ENCODE measurements at places on chromosomes 12 and 14. TPM values are rescaled to one million over a fixed set of nuclear protein-coding genes. Genes with fewer than 3 reads are reported as not detected.

GRCh38 chr12:67802731-67803130, 154.2 kb downstream of the DYRK2 start:
- DNase-seq, result no peak

- DNase-seq, result no peak
Measured at GRCh38 chr12:82671673-82672195, 15.0 kb upstream of the TMTC2 start.

DNA sequence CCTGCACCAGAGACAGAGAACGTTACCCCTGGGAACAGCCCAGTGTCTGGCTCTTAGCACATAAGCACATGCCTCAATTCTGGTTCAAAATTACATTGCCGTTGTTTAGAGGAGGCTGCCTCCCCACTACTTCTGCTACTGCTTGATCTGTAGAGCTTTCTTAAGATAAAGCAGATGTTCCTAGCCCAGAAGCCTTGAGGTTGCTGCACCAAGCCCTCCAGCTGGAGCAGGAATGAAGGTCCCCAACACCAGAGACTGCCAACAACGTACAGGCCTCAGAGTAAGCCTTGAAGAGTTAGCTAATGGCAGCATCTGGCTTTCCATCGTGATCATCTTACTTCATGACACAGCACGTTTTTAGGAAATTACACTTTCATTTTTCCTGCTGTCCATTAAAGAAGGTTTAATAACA, 34.7 kb upstream of the AMIGO2 start:
- no peak for DNase-seq

DNA sequence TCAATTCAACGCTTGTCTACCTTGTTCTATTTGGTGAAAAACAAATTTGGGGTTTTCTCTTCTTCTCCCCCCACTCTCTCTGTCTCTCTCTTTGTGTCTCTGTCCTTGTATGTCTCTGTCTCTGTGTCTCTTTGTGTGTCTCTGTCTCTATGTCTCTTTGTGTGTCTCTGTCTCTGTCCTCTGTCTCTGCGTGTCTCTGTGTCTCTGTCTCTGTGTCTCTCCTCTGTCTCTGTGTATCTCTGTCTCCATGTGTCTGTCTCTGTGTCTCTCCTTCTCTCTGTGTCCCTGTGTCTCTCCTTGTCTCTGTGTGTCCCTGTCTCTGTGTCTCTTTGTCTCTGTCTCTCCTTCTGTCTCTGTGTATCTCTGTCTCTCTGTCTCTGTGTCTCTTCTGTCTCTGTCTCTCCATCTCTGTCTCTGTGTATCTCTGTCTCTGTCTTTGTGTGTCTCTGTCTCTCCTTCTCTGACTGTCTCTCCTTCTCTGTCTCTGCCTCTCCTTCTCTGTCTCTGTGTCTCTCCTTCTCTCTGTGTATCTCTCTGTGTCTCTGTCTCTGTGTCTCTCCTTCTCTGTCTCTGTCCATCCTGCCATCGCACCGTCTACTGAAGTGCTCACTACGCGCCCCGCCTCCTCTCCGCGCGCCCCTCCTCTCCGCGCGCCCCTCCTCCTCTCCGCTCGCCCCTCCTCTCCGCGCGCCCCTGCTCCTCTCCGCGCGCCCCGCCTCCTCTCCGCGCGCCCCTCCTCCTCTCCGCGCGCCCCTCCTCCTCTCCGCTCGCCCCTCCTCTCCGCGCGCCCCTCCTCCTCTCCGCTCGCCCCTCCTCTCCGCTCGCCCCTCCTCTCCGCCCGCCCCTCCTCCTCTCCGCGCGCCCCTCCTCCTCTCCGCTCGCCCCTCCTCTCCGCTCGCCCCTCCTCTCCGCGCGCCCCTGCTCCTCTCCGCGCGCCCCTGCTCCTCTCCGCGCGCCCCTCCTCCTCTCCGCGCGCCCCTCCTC, 12.8 kb downstream of the LRCOL1 start:
- peak; percentile 44 for DNase-seq

- peak; percentile 47 for DNase-seq
Measured at GRCh38 chr12:54658306-54659264, 10.4 kb upstream of the DCD start.

- no peak for DNase-seq
Measured at GRCh38 chr14:64680714-64681065, 23.5 kb upstream of the PLEKHG3 start.

- no peak for DNase-seq
Measured at GRCh38 chr14:50835280-50835679, 4.3 kb upstream of the NIN start.

DNA sequence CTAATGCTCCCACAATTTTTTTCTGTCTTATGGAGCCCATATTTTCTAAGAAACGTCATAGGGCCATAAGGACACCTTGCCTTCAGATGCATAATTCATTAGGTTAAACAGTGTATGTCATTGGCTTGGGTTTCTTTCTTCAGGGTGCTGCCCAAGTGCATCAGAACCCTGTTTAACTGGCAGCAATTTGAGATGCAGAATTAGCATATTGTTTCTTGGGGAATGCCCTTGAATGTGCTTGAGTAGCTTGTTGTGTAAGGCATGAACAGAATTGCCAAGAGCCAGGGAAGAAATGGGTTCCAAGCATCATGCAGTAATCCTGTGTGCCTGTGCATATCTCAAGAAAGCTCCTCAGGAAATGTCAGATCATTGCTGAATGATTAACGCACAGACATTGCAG, 277.2 kb downstream of the SYT1 start:
- DNase-seq, result no peak

KIF26A gene
- not detected for polyA plus RNA-seq

Measured in CD4-positive, CD25-positive, alpha-beta regulatory T cell (primary cell).